ENCODE measurements at places on chromosomes 7 and 10.

DNA sequence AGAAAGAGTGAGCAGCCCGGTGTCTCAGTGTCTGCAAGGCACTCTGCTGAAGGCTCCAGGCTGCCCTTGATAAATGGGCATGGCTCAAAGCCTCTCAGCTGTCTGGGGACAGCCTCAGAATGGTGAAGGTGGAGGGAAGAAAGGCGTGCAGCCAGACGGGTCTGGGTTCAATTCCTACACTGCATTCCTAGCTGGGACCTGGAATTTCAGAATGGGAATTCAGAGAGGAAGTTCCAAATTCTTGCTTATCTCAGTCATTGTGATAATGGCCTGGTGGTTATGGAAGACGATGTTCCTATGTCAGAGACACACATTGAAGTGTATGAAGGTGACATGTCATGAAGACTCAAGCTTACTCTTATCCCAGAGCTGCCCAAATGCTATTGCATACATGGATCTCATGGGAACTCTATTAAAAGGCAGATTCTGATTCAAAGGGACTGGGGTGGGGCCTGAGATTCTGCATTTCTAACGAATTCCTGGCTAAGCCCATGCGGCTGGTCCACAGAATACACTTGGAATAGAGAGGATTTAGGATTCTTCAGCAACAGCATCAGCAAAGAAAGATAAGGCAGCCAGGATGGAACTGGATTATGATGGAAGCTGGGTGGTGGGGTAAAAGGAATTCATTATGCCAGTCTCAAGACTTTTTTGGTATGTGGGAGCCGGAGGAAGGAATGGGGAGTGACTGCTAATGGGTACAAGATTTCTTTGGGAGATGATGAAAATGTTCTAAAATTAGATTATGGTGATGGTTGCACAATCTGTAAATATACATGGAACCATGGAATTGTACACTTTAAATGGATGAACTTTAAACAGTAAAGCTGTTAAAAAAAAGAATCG lies 82.6 kb upstream of the ZMIZ1 start:
- DNase-seq, result peak; percentile 32

DNA sequence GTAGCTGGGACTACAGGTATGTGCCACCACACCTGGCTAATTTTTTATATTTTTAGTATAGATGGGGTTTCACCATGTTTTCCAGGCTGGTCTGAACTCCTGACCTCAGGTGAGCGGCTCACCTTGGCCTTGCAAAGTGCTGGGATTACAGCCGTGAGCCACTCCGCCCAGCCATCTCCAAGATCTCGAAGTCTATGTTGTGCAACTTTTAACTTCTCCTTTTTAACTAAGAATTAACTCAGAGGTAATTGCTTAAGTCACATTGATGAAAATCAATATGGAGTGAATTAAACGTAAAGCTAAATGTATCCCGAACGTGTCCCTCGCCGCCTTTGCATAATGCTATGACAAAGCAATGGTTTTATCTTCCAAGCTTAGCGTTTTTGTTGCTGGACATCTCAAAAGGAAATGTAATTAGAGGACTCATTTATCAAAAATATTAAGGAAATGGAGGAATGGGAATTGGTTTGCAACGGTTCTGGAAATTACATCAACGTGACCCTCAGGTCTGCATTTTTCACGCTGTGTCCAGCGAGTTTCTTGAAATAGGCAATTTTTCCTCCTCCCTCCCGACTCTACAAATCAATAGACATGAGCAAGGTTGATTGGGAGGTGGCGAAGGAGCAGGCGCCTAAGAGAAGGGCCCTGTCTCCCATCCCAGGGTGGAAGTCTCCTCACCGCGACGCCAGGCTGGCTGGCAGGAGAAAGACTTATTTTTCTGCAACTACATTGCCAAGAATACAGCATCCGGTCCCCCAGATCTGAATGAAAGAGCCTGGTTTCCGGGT lies 89.8 kb downstream of the TMEM130 start:
- no peak for DNase-seq

DNA sequence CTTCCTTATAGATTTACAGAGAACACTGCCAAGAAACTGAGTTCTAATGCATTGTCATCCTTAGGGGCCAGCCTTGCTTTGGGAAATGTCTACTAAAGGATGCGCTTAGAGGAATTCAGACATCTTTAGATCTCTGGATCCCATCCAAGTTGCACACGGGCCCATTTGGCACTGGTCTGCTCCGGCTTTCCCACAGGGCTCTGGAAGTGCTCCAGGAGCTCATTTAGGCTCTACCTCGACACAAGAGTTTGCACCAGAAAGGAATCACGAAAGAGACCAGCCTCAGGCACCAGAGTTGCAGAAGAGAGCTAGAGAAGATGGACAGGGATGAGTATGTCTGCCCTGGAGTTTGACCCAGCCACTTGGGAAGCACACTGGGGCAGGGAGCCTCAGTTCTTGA lies 150.1 kb upstream of the TMEM72 start:
- no peak for DNase-seq

DNA sequence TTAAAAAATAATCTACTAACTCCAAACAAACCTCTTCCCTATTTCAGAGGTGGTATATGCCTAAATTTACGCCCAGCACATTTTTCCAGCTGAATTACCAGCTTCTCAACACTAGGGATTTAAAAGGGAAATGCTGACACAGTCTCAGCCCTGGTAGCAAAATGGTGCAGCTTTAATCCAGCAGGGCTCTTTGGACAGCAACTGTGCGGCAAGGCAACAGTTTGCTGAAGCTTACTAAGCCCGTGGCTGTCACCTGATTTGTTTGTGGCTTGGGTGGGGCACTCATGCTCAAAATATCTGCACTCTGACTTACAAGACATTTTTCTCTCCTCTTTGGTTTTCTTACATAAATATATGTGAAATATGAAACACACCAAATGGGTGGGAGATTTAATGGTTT lies 206.7 kb downstream of the POU6F2 start:
- no peak for DNase-seq

GRCh38 chr10:24168258-24169170 lies 40.4 kb upstream of the KIAA1217 start:
- no peak for DNase-seq

DNA sequence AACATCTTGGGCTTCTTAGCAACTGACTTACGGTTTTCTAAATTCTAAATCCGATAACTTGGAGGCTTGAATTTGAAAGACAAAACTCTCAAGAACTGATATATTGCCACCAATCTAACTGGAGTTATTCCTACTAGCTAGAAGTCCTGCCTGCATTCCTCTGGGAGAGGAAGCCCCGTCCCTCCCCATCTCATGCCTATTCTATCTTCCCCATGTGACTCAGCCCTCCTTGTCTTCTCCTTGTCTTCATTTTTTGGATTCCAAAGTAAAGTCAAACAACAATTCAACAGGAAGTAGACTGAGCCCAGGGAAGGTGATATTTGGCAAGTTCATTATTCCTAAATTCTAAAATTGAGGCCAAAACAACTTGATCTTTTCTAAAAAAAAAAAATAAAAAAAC lies 587.7 kb downstream of the KCNMA1 start:
- no peak for DNase-seq

DNA sequence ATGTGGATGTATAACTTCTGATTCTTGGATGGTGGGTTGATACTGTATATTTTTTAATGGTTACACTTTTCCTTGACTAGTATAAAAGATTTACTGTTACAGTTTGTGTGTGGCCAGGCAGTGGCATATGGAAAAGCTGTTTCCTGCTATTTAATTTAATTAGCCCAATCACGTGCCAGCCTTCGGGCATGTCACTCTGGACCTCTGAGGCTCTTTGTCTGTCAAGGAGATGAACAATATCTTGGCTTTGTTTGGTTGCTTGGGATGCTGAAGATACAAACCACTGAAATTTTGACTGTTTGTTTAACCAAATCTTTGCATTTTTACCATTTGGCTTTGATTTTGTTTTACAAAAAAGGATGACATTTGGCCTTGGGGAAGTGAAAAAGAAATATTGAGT lies 185.0 kb downstream of the HDAC9 start:
- DNase-seq, result no peak

GRCh38 chr10:33252794-33253203 lies 81.7 kb downstream of the NRP1 start:
- DNase-seq, result peak; percentile 77

GRCh38 chr10:114356751-114357514 lies 47.4 kb downstream of the AFAP1L2 start:
- DNase-seq, result no peak

DNA sequence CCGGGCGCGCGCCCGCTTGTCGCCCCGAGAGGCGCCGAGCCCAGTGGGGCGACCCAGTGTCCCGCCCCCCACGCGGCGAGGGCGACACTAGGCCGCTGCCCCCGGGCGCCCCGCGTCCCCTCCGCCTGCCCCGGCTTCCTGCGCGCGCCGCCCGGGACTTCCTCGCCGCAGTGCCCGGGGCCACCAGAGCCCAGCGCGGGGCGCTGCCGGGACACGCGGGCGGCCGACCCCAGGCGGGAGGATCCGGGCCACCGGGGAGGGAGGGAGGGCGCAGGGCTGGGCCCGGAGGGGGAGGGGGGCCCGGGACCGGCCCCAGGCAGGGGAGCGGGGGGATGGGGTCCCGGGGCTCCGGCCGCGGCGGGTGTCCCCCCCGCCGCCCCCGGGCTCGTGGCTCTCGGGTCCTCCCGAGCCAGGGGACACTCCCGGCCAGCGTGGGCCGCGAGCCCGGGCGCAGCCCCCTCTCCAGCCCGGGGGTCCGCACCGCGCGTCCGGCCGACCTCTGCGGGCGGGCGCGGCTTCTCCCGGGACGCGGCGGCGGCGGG lies 435 bp upstream of the PWWP2B start:
- no peak for DNase-seq

DNA sequence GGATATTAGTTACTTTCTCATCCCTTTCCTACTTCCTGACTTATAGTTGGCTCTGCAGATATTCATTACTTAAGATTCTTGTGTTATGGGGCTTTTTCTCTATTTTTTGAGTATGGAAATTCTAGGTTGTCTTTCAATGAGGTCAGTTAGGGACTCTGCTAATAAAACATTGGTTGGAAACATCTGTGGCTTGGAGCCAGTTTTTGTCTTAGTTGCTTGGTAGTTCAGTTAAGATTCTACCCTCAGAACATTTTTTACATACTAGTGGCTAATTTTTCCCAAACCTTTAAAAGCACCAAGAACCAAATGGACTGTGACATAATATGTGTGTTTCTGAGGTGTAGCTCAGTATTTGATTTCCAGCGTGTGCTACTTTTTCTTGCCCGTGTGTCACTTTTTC lies 305.6 kb upstream of the FZD1 start:
- DNase-seq, result peak; percentile 75

- no peak for DNase-seq
Measured at GRCh38 chr10:84845628-84846261, 517.4 kb downstream of the CCSER2 start.

GRCh38 chr7:92843034-92843760 lies 6.8 kb upstream of the CDK6 start:
- DNase-seq, result no peak

DNA sequence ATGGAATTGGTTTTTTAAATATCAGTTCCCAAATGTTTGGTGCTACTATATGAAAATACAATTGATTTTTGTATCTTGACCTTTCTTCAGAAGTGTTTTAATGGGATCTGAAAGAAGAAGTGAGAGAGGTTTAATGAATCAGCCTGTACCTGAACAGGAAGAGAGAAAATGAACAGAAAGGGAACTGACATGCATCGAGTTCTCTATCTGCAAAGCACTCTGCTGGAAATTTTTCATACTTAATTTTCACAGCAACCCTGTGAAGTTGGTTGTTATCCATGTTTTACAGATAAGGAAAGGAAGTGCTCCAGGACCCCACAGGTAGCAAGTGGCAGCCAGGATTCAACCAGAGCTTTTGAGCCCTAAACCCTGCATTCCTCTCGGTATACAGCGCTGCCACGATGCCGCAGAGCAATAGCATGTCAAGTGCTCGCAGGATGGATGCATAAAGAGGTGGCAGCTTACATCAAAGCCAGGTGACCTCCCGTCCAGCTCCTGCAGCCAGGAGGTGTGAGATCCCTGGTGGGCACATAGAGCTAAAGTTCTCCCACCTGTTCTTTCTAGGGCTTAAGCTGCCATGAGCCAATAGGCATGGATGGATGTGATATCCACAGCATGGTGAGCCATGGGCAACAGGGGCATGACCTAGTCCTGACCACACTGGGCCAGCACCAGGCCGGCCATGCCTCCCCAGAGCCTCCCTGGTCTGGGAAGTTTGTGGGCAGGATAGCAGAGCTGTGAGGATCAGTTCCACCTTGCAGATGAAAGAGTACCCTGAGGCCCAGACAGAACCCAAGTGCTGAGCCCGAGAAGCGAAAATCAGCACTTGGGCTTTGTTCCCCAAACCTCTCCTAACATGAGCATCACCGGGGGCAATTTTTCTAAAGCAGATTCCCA lies 57.2 kb downstream of the CALML3 start:
- no peak for DNase-seq

DNA sequence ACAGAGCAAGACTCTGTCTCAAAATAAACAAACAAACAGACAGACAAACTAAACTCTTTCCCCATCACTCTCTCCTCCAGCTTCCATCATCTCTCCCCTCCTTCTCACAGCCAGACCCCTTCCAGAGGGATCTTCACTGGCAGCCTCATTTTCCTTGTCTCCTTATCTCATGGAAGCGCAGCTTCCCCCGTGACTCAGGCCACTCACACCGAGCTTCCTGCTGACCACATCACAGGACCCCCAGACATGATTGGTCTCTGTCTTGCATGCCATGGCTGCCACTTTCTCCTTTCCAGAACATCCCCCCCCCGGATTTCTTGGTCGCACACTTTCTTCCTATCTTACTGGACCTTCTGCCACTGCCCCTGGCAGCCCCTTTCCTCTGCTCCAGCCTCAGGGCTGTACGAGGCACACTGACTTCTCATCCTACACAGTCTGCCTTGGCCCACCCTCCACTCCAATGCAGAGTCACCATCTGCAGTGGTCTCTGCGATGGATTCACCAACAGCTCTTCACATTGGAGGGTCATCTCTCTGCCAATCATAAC lies 4.9 kb upstream of the INSIG1 start:
- no peak for DNase-seq

DNA sequence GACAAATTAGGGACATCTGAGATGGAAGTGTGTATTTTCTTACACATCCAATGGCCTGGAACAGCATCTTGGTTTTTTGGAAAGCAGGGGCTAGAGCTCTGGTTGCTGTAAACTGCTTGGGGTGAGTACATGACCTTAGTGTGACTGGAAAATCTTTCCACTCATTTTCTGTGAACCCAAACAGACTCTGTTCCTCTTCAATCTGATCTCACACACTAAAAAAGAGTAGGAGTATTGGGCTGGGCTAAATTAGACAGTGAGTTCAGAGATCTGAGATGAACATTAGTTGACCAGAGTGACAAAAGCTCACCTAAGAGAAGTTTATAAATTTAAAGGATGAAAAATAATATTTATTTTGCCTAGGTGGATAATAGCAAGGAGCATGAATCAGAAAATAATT lies 59.2 kb downstream of the OR13A1 start:
- DNase-seq, result no peak

DNA sequence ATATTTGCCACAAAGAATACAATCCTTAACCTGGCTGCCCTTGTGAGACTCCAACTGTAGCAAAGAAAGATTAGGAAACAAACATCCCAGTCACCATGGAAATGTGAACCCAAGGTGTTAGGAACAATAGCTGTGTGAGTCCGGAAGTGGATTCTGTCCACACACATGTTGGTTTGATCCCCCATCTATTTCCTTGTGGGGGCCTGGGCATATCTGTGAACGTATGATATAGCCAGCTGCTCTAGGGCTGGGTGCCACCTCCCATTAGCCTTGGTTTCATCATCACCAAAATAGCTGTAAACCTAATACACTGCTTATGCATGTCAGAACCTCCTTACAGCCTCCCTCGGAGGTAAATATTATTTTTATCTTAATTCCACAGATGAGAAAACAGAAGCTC lies 26.4 kb downstream of the GRK5 start:
- no peak for DNase-seq

- no peak for DNase-seq
Measured at GRCh38 chr10:133276435-133277201, at the start of gene ADAM8. ADAM8 (minus strand) TSS chr10:133276868; CDS start chr10:133276817, 51 bp downstream.

- DNase-seq, result no peak
Measured at GRCh38 chr7:8908889-8909288, 475.5 kb downstream of the NXPH1 start.

Data from fibroblast of skin of left quadriceps (primary cell).